ENCODE measurements at places on chromosomes 6 and 20.

GRCh38 chr20:60808003-60808672 lies 443.9 kb upstream of the CDH4 start:
- DNase-seq = no peak

DNA sequence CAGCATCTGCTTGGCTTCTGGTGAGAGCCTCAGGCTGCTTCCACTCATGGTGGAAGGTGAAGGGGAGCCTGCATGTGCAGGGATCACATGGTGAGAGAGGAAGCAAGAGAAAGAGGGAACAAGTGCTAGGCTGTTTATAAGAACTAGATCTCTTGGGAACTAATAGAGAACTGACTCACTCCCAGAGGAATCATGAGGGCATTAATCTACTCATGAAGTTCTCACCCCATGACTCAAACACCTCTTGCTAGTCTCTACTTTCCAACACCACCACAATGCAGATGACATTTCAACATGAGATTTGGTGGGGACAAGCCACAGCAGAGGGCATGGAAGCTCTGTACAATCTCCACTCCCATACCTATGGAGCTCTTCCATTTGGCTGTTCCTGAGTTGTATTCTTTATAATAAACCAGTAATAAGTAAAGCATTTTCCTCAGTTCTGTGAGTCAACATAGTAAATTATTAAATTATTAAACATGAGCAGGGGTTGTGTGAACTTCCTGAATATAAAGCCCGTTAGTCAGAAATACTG lies 524.1 kb upstream of the NRSN1 start:
- DNase-seq = no peak

DNA sequence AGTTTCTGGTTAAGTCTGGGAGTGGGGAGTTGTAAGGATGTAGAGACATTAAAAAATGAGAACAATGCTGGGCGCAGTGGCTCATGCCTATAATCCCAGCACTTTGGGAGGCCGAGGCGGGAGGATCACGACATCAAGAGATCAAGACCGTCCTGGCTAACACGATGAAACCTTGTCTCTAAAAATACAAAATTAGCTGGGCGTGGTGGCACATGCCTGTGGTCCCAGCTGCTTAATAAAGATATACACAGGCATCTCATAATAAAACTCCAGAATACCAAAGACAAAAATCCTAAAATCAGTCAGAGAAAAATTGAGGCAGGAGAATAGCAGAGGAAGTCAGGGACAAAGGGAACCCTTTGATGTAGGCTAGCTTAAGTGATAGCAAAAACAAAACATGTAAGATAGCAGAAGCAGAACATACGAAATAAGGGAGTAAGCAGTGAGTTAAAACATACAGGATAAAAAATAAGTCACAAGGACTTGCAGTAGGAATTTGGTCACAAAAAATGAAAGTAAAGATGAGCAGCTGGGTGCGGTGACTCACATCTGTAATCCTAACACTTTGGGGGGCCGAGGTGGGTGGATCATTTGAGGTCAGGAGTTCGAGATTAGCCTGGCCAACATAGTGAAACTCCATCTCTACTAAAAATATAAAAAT lies 23.6 kb downstream of the DDX43 start:
- no peak for DNase-seq

DNA sequence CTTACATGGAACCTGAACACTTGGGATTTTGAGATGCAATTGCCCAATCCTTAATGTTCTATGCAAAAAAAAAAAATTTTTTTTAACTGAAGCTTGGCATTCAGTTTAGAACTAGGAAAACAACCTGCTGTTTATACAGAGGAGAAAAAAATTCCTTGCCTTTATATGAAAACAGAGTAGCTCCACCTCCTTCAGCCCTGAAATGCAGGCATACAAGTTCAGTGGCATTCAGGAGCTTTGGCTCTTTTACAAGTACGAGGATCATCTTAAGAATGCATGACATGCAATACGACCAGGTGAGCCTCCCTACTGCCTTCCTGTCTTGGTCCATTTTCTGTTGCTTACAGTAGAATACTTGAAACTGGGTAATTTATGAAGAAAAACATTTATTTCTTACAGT lies 20.4 kb downstream of the PAX1 start:
- no peak for DNase-seq

GRCh38 chr6:150334790-150335783 lies 33.7 kb upstream of the IYD start:
- DNase-seq = no peak

Data from stimulated activated CD8-positive, alpha-beta memory T cell treated with anti-CD3 and anti-CD28 coated beads, Interleukin-12 subunit alpha, Interleukin-12 subunit beta, amount 100 ng/mL, for 1 hour (primary cell).